ENCODE measurements at places on chromosomes 5 and 9.

DNA sequence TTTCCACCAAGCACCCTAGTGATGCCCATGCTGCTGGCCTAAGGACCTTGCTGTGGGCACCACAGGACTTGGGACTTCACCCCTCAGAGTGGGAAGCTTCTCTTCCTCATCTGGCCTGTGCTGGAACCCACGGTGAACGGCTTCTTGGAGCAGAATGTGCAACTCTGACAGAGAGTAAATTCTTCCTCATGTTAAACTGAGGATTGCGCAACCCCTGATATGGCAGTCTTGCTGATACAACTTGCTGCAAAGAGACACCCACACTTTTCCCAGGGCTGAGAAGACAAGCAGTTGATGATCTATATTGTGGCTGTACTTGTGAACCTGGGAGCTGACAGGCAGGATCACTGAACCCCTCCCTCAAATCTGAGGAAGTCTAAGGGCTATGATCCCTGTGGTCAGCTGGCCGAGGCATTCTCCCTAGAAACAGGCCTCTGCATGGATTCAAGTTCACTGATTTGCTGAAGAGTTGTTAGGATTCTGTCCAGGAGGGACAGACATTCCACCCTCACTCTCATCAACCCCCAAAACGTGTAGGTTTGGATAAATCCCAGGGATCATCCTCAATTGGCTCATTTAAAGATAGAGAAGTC is 307.2 kb downstream of the MTRR start:
- no peak for DNase-seq

DNA sequence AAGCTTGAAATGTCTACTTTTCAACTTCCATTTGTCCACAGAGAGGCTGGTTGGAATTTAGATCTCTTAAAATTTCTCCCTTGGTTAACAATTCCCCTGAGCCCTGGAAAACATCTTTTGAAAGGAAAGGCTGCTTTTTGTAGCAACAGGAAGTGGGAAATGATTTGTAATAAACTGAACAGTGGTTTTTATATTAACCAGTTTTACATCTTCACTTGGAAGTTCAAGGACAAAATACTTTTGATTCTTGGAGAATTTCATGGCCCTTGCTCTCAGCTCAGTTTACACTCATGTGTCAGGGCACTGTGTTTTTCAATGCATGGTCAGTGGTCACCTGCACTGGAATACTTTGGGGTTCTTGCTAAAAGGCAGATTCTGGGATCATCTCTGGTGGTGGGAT is 9.9 kb downstream of the MLANA start:
- no peak for DNase-seq

DNA sequence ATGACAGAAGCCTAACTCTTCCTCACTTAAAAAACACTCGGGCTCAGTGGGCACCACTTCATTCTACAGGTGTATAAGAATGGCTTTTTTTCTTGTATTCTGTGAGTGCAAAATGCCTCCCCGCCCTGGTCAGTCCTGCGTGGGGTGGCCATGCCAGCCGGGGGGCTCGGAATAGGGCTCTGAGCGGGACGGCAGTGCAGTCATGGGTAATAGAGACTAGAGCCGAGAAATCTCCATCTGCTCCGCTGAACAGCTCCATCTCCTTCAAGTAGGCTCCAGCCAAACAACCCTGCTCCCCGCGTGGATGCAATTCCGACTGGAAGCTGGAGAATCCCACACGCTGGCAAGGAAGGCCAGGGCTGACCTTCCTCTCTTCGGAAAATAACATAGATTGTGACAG is 317.0 kb upstream of the IRX4 start:
- no peak for DNase-seq

- DNase-seq: no peak
Observed at GRCh38 chr9:111058166-111058565, 19.9 kb upstream of the LPAR1 start.

DNA sequence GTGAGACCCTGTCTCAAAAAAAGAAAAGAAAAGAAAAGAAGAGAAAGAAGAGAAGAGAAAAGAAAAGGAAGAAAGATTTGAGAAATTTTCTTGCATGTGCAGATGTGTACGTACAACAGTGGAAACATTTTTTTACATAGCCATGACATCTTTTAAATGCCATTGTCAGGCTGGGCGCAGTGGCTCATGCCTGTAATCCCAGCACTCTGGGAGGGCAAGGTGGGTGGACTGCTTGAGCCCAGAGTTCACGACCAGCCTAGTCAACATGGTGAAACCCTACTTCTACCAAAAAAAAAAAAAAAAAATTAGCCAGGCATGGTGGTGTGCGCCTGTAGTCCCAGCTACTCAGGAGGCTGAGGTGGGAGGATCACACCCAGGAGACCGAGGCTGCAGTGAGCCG is 6.6 kb downstream of the LMAN2 start:
- DNase-seq: no peak

DNA sequence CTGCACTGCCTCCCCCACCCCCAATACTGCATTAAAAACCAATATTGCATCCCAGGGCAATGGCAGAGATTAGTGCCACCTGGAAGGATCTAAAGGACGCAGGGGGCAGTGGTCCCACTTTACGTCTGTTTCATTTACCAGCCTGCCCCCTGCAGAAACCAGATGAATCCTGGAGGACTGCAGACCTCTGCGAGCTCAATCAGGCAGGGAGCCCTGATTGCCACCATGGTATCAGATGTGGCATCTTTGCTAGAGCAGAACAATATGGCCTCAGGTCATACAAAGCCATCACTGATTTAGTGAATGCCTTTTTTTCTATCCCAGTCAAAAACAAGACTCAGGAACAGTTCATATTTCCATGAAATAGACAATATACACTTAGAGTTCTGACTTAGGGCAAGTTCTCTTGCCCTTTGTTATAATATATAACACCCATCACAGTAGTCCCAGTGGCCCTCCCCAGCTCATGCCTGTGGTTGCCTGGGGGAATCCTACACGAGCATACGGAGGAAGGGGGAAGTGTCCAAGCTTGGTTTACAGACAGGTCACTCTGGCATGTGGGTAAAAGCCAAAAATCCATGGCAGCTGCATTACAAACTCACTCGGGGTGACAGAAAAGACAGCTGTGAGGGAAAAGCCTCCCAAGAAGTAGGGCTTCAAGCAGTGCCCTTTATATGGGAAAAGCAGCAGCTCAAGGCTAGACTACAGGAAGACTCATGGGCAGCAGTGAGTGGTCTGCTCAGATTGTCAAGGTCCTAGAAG is 85.1 kb downstream of the MED27 start:
- no peak for DNase-seq

- DNase-seq: no peak
Observed at GRCh38 chr9:36597412-36598178, 24.9 kb downstream of the MELK start.

GRCh38 chr5:7795306-7795705 is 55.6 kb downstream of the CFAP90 start:
- DNase-seq: no peak

DNA sequence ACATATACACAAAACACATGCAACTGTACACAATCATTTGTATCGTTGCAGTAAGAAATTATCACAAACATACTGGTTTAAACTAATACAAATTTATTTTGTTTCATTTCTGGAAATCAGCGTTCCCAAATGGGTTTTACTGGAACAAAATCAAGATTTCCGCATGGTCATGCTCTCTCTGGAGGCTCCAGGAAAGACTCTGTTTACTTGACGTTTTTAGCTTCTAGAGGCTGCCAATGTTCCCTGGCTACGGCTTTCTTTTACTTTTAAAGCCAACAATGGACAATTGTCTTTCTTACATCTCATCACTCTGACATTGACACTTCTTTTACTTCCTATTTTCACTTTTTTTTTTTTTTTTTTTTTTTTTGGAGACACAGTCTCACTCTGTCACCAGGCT is 793.1 kb downstream of the CDH9 start:
- DNase-seq: no peak

DNA sequence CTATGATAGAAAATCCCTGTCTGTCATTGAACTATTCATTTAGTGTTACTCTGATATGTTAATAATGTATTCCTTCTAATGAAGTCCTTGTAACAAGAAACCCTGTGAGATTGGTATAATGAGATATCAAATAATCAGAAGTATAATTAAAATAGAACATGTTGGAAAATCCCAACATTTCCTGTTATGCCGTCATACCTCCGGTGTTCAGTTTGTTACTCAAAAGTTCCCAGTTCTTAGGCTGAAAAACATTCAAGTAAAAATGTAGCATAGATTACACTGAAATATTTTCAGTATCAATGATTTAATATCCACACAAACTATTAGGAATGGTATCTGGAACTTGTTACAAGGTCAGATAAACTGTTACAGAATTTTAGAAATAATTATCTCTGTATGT is 227.5 kb downstream of the GNA14 start:
- DNase-seq: no peak

GRCh38 chr5:143635146-143635752 is 176.7 kb upstream of the HMHB1 start:
- no peak for DNase-seq

- no peak for DNase-seq
Observed at GRCh38 chr9:111843971-111844370, 49.2 kb upstream of the SHOC1 start.

DNA sequence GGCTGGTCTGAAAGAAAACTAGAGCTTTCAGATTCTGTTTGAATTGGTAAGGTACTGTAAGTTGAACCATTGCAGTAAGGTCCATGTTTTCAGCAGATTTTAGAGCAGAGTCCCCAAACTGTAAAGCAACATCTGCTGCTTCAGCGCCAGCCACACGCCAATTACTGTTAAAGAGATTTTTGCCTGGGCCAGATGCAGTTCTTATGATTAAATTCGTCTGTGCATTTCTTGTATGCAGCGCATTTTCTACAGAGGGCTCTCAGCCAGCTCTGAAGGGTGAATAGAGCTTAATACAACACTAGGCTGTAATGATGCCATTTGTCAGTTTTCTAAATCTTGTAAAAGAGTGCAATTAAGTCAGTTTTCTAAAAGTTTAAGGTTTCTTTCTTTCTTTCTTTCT is 246.3 kb downstream of the COX7C start:
- no peak for DNase-seq

DNA sequence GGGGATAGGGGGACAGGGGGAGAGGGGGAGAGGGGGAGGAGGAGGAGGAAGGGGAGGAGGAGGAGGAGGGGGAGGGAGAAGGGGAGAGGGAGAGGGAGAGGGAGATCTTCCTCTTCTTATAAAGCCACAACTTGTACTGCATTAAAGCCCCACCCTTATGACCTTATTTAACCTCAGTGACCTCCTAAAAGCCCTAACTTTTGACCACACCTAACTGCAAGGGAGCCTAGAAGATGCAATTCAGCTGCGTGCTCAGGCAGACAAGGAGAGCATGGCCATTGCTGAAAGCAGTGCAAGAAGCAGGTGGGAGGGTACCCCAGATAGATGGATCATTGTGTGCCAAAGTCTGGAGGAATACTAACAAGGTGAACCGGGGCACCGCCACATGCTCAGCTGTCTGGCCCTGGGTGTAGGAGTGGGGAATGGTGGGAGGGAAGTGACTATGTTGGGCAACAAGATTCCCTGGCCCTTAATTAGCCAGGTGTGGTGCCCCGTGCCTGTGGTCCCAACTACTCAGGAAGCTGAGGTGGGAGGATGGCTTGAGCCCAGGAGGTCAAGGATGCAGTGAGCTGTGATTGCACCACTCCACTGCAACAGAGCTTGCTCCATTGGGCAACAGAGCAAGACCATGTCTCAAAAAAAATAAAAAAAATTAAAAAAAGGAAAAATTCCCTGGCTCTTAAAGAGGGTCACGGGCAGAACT is 125.4 kb upstream of the BOD1 start:
- no peak for DNase-seq

Data from NCI-H2081 treated with DMSO at 0.1 percent for 48 hours (cell line).